ENCODE measurements at places on chromosomes 1 and 21. TPM values are rescaled to one million over a fixed set of nuclear protein-coding genes. Genes with fewer than 3 reads are reported as not detected.

Gene PPFIA4
- total RNA-seq: 16.3 TPM

DNA sequence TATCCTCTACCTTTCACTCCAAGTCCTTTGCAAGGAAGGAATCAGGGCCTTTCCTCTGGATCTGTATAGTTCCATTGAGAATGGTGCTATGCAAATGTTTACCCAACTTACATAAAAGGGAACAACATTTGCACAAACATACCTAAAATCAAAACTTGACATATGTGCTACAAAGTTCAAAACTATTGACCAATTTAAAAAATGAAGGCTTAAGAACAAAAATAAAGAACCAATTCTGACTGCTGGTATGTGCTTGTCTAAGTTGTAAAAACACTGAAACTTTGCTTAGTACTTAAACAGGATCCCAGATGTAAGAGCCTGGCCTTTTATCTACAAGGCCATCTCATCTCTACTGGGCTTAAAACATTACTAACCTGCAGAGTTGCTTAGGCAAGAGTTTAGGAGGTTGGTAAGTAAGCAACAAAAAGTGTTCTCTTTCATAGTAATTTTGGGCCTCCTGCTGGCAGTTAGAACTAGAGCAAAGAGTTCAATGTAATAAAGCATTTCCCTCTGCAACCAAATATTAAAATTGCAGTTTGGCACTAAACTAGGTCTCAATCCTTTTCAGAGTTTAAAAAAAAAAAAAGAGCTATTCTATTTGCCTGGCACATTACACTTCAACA is 2.0 kb downstream of the SCMH1 start:
- no peaks in the 10 kb centered on the region for H3K27me3 ChIP-seq
- H3K4me1 ChIP-seq: no peaks in the 10 kb centered on the region
- no peak overlapping the region for H3K4me3 ChIP-seq
- H3K27ac ChIP-seq: no peak overlapping the region

DNA sequence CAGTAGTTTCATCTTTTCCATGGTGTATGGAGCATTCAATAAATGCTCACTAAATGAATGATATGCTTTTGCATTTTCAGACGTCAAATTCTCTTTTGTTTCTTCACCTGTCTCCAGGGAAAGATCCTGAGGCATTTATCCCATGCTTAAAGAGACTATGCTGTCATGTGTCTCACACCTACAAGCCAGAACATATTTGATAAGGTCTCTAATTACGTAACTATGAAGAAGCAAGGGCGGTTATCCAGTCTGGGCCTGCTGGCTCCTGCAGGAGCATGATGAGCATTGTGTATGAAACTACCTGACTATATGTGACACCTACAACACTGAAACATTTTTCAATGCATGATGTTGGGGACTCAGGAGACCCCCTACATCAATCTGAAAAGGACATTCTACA is 51.8 kb downstream of the FBXO42 start:
- no peak for DNase-seq
- H3K4me1 ChIP-seq: no peaks in the 10 kb centered on the region
- H3K36me3 ChIP-seq: peaks cover 50% of the 10 kb centered on the region
- no peak overlapping the region for H3K27ac ChIP-seq
- no peaks in the 10 kb centered on the region for H3K27me3 ChIP-seq
- H3K4me3 ChIP-seq: no peak overlapping the region

DNA sequence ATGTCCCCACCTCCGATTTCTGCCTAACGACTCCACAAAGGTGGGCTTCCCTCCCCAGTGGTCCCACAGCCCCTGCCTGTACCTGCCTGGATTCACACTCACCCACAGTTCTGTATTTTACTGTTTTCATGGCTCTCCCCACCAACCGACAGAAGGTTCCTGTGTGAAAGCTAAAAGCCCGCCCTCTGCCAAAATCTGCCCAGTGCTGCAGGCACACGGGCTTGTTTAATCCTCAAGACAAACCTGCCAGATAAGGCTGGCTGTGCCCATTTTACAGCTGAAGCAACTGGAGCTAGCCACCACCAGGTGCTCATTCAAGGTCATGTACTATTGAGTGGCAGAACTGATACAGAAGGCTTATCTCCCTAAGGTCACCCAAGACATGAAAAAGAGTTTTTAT is 114.5 kb downstream of the HIVEP3 start:
- no peak overlapping the region for H3K27ac ChIP-seq
- H3K27me3 ChIP-seq: no peaks in the 10 kb centered on the region
- H3K4me3 ChIP-seq: no peak overlapping the region
- no peaks in the 10 kb centered on the region for H3K4me1 ChIP-seq
- no peak for DNase-seq

Gene FAM177B
- not detected for total RNA-seq

- no peak for DNase-seq
- no peaks in the 10 kb centered on the region for H3K36me3 ChIP-seq
- H3K27ac ChIP-seq: no peak overlapping the region
- no peak overlapping the region for H3K4me3 ChIP-seq
- H3K4me1 ChIP-seq: no peaks in the 10 kb centered on the region
Measured at GRCh38 chr1:182662121-182662890, 22.1 kb downstream of the RGS8 start.

- peaks cover 27% of the 10 kb centered on the region for H3K4me1 ChIP-seq
- H3K27me3 ChIP-seq: no peaks in the 10 kb centered on the region
- peak overlapping the region; percentile 61 for H3K27ac ChIP-seq
Measured at GRCh38 chr1:211327346-211327921, 801 bp downstream of the TRAF5 start.

DNA sequence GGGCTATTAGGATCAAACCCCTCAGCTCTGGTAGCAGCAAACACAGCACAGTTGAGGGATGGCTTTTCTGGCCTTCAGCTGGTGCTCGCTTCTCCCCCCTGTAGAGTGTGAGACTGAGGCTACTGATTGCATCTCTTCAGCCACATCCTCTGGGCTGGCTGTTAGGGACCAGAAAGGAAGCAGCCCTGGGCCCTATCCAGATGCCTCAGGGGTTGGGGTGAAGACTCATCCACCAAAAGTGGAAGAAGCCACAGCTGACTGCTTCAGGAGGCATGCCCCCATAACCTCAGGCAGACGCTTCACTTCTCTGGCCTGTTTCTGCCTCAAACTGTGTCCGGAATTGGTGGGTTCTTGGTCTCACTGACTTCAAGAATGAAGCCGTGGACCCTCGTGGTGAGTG is 6.2 kb upstream of the TMEM200B start:
- DNase-seq: no peak
- no peaks in the 10 kb centered on the region for H3K27me3 ChIP-seq
- no peaks in the 10 kb centered on the region for H3K36me3 ChIP-seq
- no peaks in the 10 kb centered on the region for H3K4me1 ChIP-seq
- H3K27ac ChIP-seq: no peak overlapping the region
- no peak overlapping the region for H3K4me3 ChIP-seq

Gene CD1E
- total RNA-seq: 0.39 TPM

DNA sequence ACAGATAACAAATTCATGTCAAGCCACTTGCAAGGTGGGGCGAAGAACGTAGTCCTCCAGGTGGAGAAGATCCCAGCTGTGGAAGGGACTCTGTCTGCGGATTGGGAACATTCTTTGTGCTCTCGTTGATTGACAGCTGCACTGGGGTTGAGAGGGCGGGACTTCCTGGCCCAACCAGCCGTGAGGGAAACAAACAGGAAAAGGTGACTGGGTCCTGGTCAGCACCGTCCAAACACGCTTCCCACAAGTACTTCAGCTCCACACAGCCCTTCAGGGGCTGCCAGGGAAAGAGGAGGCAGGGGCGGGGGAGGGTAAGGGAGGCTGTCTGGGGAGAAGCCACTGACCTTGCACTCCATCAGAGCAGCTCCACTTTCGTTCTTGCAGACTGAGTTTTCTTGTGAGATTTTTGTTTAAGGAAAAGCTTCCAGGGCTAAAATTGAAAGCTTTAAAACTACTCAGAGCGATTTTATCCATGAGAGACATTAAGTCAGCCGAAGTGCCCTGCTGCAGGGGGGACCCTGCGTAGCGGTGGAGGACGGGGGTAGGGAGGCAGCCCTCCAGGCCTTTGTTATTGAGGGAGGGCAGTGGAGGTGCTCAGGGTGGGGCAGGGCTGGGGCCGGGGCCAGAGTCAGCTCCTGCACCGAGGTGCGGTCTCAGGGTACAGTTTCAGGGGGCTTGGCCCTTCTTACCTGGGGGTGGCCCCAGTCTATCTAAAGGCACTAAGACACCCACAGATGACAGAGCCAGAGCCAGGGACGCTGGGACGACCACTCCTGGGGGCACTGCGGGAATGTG is 21.6 kb upstream of the STUM start:
- DNase-seq: no peak
- H3K36me3 ChIP-seq: no peaks in the 10 kb centered on the region
- no peak overlapping the region for H3K27ac ChIP-seq
- H3K4me1 ChIP-seq: no peaks in the 10 kb centered on the region
- no peak overlapping the region for H3K4me3 ChIP-seq
- H3K27me3 ChIP-seq: no peaks in the 10 kb centered on the region

Gene PTGS2
- total RNA-seq: 1.9 TPM

GRCh38 chr1:9700340-9700739 is 48.8 kb downstream of the PIK3CD start:
- no peak overlapping the region for H3K27ac ChIP-seq
- no peaks in the 10 kb centered on the region for H3K27me3 ChIP-seq
- H3K36me3 ChIP-seq: no peaks in the 10 kb centered on the region
- no peak for DNase-seq
- H3K4me3 ChIP-seq: no peak overlapping the region
- H3K4me1 ChIP-seq: no peaks in the 10 kb centered on the region

DNA sequence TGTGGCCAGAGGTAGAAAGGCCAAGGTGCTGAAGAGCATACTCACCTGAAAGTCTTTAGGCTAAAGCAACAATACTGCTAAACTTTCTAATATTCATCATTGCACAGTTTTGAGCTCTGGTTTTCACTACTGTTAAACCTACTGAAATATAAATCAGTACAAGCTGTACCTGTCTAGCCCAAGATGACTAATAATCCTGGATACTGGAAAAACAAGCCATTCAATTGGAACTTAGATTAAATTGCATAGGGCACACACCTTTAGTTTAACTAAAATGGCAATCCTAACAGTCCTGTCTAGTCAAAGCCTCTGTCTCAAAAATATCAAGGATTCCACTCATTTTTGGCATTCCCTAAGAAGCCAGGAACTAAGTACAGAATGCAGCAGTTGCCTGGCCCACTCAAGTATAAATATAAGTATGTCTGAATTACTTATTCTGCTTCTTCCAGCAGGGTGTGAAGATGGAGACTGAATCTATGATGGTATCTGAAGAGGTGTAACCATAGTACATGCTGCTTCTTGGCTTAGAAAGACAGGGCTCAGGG is 3.1 kb downstream of the CHML start:
- H3K36me3 ChIP-seq: no peaks in the 10 kb centered on the region
- no peak for DNase-seq
- no peaks in the 10 kb centered on the region for H3K27me3 ChIP-seq
- H3K4me3 ChIP-seq: no peak overlapping the region

Gene GBP2
- 22.1 TPM for total RNA-seq

DNA sequence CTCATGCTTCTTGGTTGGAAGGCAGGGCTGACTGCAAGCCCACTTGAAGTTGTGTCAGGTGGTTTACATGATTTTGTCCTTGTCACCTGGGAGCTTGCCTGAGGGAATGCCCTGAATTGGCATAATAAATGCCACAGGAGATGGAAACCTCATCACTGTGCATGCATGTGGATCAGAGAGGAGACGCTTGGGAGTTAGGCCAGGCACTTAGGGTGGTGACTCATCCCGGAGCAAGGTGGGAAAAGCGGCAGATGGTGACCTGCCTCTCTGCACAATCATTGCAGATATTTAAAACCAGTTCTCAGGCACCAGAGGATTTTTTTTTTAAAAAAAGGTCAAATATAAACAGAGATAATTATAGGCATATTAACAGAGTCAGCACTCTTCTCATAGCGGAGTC is 202.2 kb upstream of the KIAA0040 start:
- no peak overlapping the region for H3K4me3 ChIP-seq
- H3K36me3 ChIP-seq: no peaks in the 10 kb centered on the region
- no peaks in the 10 kb centered on the region for H3K27me3 ChIP-seq
- H3K4me1 ChIP-seq: no peaks in the 10 kb centered on the region

DNA sequence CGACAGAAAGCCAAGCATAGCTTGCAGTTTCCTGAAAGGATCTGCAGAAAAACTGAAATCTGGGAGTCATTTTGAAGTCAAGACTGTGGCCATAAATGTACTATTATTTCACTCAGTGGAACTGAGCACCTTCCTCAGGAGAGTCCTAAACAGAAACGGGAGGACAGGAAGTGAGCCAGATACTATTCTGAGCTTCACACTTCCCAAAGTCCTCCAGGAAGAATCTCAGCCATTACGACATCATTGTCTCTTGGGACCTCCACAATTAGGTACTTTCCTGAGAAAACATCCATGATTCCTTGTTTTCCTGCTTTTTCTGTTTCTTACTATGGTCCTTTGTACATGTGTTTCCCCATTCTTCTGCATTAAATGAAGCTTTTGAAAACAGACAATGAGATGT is 299.2 kb upstream of the USP25 start:
- no peaks in the 10 kb centered on the region for H3K4me1 ChIP-seq
- H3K27me3 ChIP-seq: no peaks in the 10 kb centered on the region
- DNase-seq: no peak
- no peak overlapping the region for H3K27ac ChIP-seq
- no peaks in the 10 kb centered on the region for H3K36me3 ChIP-seq

DNA sequence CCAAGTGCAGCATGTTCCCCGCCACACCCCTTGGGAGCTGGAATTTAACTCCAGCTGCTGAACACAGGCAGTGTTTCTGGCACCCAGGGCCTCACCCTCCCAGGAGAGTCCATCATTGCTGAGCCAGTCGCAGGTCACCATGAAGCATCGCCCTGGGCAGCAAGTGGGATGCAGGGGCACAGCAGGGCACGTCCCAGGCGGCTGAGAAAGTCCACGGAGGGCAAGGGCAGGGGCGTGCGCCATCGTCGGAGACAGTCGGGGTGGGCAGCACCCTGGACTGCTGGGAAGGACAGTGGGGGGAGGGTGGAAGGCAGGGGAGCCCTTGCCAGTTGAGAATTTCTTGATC is 69.2 kb upstream of the PDE9A start:
- H3K27me3 ChIP-seq: no peaks in the 10 kb centered on the region
- H3K4me1 ChIP-seq: no peaks in the 10 kb centered on the region
- no peak for DNase-seq
- no peaks in the 10 kb centered on the region for H3K36me3 ChIP-seq

DNA sequence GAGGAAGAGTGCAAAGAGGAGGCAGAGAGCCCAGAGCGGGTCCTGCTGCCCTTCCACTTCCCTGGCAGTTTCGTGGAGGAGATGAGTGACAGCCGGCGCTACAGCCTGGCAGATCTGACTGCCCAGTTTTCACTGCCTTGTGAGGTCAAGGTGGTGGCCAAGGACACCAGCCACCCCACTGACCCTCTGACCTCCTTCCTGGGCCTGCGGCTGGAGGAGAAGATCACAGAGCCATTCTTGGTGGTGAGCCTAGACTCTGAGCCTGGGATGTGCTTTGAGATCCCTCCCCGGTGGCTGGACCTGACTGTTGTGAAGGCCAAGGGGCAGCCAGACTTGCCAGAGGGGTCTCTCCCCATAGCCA is 10.2 kb downstream of the THEMIS2 start:
- H3K27ac ChIP-seq: no peak overlapping the region
- H3K4me1 ChIP-seq: no peaks in the 10 kb centered on the region
- no peak for DNase-seq
- no peaks in the 10 kb centered on the region for H3K27me3 ChIP-seq
- no peaks in the 10 kb centered on the region for H3K36me3 ChIP-seq

GRCh38 chr1:35883635-35884101 is 659 bp downstream of the AGO1 start:
- H3K36me3 ChIP-seq: no peaks in the 10 kb centered on the region
- H3K27ac ChIP-seq: peak overlapping the region; percentile 90
